ENCODE measurements at places on chromosomes 13 and 19.

- no peak overlapping the region for H3K27ac ChIP-seq
- peaks cover 9% of the 10 kb centered on the region for H3K4me1 ChIP-seq
Observed at GRCh38 chr13:28575200-28575599, 80.3 kb upstream of the FLT1 start.

DNA sequence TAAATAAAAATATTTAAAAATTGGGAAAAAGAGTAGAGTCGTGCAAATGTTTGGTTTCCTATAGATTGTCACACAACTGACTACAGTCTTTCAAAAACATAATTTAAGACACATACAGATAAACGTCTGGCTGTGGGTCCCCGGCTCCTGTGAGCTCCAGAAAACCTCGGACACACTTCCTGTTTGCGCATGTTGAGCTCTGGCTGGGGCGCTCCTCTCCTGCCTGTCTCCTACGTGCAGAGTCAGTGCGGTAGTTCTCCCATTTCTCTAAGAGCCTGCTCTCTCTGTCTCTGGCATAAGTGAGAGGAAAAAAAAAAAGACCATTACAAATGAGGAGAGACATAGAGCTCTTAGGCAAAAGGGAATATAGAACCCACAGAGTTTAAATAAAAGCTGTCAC is 128.2 kb upstream of the OBI1 start:
- no peaks in the 10 kb centered on the region for H3K27me3 ChIP-seq
- H3K4me1 ChIP-seq: no peaks in the 10 kb centered on the region
- DNase-seq: no peak
- H3K36me3 ChIP-seq: no peaks in the 10 kb centered on the region
- H3K27ac ChIP-seq: no peak overlapping the region

DNA sequence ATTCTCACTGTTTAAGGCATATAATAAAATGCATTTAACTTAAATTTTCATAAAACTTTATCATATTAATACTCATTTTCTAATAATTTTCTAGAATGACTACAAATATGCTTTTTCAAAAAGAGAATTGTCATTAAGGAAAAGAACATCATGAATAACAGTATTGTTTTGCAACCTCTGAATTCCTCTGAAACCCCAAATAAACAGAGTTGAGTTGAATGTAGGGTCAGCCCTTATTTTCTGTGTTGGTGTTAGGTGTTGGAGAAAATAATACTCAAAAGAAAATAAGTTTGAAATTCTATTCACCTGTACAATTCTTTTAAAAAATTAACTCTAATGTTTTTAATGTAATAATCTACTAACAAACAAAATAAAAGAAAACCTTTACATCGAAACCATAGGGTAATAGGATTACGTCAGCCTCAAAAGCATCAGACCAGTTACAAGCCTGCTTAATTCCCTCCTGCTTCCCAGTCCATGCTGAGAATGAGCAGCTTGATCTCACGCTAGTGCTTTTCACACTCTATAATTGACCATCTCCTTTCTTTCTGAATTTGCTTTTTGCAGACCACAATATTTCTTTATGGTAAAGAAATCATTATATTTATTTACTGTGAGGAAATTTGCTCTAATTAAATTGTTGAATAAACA is 160.9 kb downstream of the PCDH9 start:
- H3K4me1 ChIP-seq: no peaks in the 10 kb centered on the region
- no peaks in the 10 kb centered on the region for H3K27me3 ChIP-seq
- no peaks in the 10 kb centered on the region for H3K36me3 ChIP-seq

DNA sequence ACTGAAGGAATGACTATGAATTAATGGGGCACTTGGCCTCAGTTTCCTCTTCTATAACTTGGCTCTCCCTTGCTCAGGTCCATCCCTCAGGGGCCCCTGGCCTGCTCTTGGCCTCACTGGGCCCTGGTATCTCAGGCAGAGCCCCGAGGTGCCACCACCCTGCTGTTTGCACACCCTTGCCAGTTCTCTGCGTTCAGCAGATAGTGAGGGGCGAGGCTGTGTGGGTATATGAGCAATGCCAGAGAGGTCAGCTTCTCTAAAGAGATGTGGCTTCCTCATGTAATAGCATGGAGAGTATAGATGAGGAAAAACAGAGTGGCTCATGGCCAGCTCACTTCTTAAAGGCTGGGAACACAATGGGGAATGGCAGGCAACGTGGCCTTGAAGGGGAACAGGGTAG is 76.1 kb downstream of the CYSLTR2 start:
- H3K27ac ChIP-seq: no peak overlapping the region
- no peak overlapping the region for H3K4me3 ChIP-seq
- H3K36me3 ChIP-seq: no peaks in the 10 kb centered on the region
- H3K4me1 ChIP-seq: no peaks in the 10 kb centered on the region

DNA sequence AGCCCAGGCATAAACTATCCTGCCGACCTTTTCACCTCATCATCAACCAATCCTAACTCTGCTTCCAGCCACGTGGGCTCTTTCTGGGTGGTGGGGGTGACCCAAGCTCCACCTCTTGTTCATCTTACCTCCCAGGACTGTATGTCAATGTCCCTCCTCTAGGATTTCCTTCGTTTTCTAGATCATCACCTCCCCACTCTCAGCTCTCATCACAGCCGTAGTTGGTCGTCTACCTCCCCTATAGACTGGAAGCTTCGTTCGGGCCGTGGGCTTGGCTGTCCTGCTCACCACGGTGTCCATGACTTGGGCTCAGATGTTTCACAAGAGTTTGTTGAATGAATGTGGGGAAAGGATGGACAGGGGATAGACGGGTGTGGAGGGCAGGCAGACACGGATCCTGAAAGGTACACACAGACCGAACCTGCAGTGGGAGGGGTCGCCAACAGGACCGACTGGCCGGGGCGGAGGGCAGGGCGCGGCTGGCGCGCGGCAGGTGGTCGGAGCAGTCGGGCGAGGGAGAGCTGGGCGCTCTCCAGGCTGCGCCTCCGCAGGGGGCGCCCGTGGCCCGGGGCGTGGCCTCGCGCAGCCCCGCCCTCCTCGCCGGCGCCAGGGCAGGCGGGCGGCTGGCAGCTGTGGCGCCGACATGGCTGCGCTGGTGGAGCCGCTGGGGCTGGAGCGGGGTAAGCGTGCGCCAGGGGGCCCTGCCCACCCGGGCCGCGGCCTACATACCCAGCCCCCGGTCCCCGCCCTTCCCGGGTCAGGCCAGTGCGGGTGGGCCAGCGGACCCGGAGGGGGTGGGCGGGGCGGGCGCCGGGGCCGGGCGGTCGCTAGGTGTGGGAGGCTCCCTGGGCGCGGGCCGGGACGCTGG is at the start of gene LIN7B:
TSS of gene LIN7B (plus strand) at position 609 of the 868 bp plus-strand sequence. CDS start at position 644, 35 bp downstream.
- no peaks in the 10 kb centered on the region for H3K27me3 ChIP-seq
- H3K4me3 ChIP-seq: peak within 1 kb of the TSS; percentile 62
- H3K4me1 ChIP-seq: peaks cover 31% of the 10 kb centered on the region
- H3K27ac ChIP-seq: no peak within 1 kb of the TSS
- peak; percentile 90 for DNase-seq
- peaks cover 6% of the 10 kb centered on the region for H3K36me3 ChIP-seq

DNA sequence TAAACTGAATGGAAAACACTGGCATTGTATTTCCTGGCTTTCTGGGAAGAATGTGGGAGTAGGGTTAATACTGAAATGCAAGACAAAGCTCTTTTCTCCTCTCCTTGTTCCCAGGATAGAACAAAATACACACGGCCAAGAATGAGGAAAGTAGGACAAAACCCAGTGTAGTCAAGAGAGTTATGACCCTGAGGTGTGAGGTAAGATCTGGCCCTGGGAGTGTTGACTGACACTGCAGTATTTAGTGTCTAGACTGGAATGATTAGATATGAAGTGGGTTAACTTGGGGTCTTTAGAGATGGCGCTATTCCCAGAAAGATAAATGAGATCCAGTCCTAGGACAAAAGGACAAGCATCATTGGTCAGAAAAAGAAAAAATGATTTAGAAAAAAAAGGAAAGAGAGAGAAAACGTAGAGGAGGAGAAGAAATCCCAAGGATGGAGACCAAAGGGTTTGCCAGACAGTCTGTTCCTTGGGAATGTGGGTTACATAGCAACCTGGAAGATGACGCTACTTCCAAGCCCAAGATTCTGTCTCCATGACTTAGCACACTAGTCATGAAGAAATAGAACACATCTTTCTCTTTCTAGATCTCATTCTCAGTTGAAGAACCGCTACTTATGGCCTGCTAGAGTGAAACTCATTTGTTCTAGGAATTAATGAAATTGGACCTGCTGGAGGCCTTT is 543.6 kb upstream of the GPC6 start:
- H3K27ac ChIP-seq: no peak overlapping the region
- H3K4me1 ChIP-seq: no peaks in the 10 kb centered on the region
- no peak overlapping the region for H3K4me3 ChIP-seq
- no peaks in the 10 kb centered on the region for H3K27me3 ChIP-seq

DNA sequence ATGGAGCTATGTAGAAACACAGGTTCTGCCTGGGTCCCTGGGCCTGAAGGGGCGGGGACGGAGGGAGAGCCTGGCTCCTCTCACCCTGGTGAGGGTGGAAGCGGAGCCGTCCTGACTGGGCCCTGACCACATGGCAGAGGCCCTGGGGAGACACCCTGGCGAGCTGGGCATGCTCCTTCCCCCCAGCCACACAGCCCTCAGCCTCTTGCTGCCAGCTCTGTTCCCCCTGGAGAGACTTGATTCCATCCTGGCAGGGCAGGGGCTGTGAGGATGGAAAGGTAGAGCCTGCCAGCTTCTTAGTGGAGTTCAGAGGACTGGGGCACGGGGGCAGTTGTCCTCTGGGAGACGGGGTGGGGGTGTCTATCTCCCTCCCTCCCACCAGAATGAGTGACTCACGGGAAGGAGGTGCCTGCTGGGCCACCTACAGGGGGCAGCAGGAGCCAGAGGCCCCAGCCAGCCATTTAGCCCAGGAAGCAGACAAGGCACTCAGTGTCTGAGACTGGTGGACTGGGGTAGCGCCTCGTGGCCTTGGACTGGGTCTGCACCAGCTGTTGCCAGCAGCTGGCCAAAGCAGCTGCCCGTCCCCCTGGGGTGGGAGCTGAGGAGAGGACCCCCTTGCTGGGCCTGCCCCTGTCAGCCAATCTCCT is 22.8 kb upstream of the RNF17 start:
- H3K27ac ChIP-seq: no peak overlapping the region
- no peak overlapping the region for H3K4me3 ChIP-seq
- no peaks in the 10 kb centered on the region for H3K4me1 ChIP-seq
- no peak for DNase-seq

DNA sequence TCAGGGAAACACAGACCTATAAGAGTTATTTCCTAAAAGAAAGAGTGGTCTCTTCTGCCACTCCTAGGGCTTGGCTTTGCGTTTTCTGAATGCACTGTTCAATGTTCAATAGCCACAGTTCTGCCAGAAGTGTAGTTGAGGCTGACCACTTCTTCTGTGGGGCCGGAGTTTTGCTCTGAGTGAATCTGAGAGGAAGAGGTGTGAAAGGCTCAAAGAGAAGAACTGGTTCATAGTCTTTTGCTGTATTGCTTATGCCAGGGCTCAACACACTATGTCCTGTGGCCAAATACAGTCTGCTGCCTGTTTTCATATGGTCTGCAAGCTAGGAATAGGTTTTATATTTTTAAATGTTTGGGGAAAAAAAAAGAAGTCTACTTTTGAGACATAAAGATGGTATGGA is 128.2 kb downstream of the STOML3 start:
- no peak for DNase-seq
- H3K27me3 ChIP-seq: no peaks in the 10 kb centered on the region
- no peak overlapping the region for H3K27ac ChIP-seq
- no peaks in the 10 kb centered on the region for H3K4me1 ChIP-seq
- no peak overlapping the region for H3K4me3 ChIP-seq

- no peak for DNase-seq
- H3K4me3 ChIP-seq: no peak overlapping the region
- no peaks in the 10 kb centered on the region for H3K4me1 ChIP-seq
- no peak overlapping the region for H3K27ac ChIP-seq
- no peaks in the 10 kb centered on the region for H3K27me3 ChIP-seq
- H3K36me3 ChIP-seq: no peaks in the 10 kb centered on the region
Observed at GRCh38 chr13:89937420-89937819, 1410.1 kb upstream of the MIR17HG start.

DNA sequence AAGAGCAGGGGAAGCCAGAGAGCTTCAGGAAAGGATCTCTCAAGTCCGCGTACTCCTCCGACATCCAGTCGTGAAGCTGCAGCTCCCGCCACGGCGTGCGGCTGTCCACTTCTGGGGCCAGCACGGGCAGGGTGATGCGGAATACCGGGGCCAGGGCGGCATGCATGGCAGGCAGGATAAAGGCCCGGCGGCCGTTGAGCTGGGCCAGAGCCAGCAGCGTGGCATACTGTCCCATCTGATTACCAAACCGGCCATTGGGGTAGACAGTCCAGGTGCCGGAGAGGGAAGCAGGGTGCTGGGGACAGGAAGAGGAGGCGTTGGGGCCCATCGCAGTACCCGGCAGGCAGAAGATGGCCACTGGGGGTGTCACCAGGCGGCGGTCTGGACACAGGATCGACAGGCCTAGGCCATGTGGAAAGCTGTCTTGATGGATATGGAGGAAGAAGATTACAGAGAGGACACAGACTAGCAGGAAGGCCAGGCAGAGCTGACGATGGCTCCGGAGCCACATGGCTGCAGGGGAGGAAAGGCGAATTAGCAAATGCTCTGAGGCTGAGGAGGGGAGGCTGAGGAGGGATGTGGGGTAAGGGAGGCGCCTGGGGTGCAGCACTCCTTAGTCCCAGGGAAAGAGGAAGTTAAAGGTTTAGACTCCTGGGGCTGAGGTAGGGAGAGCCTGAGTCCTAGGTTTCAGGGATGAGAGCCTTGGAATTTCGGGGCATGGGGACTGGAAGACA is 1.5 kb downstream of the FUT1 start:
- peaks cover 29% of the 10 kb centered on the region for H3K4me1 ChIP-seq
- peaks cover 13% of the 10 kb centered on the region for H3K27me3 ChIP-seq
- no peak overlapping the region for H3K4me3 ChIP-seq

DNA sequence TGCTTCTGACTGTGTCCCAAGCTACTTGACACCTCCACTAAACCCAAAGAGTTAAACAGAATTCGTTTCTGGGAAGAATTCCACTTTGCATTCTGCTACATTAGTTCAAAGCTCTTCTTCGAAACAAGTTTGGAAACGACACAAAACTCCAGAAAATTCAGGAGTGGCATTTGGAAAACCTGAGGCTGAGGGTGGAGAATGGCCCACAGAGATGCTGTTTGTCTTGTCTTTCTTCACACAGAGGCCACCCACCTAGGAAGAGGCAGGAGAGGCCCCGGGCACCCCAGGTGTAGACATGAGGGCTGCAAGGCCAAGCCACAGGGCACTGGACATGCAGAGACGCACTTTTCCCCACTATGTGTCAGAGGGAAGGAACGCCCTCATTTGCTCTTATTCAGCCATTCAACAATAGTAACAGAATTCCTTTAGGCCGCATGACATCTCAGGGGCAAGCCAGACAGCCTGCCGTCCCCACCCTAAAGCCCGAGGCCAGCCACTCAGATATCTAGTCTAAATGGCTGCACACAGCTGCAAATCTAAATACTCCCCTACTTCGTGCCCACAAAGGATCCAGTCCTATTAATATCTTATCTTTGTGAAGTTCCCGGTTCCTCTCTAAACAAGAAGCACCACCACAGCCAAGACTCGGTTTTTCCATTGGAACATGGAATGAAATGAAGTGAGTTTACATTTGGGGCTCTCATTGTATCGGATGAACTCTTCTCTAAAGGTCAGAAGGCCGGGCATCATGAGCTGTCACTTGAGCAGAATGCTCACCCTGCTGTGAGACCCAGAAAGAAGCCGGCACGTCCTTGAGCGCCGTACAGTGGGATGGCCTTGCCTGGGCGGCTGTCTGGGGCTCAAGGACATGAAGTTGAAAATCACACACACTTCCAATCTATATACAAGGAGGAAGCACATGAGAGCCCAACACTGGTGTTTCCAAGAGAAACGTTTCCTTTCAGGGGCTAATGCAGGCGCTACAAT is 19.8 kb downstream of the COL4A1 start:
- no peaks in the 10 kb centered on the region for H3K36me3 ChIP-seq
- DNase-seq: no peak
- no peak overlapping the region for H3K27ac ChIP-seq
- H3K4me3 ChIP-seq: no peak overlapping the region
- no peaks in the 10 kb centered on the region for H3K4me1 ChIP-seq
